ENCODE measurements at places on chromosomes 1 and 21. TPM values are rescaled to one million over a fixed set of nuclear protein-coding genes. Genes with fewer than 3 reads are reported as not detected.

ADGRL4 gene
- 15.8 TPM for total RNA-seq

RHD gene
- total RNA-seq: 0.37 TPM

- DNase-seq: no peak
Measured at GRCh38 chr1:19416921-19417470, 68.3 kb downstream of the CAPZB start.

- DNase-seq: peak; percentile 62
Measured at GRCh38 chr1:24555591-24556413, at the start of gene NCMAP. Gene NCMAP, plus strand, starts transcription at chr1:24556087. Its CDS starts 39,344 bp downstream, at chr1:24595431.

GRCh38 chr1:112791723-112792104, 76.6 kb upstream of the PPM1J start:
- DNase-seq: no peak

TENT5C gene
- total RNA-seq: 31.1 TPM

DNA sequence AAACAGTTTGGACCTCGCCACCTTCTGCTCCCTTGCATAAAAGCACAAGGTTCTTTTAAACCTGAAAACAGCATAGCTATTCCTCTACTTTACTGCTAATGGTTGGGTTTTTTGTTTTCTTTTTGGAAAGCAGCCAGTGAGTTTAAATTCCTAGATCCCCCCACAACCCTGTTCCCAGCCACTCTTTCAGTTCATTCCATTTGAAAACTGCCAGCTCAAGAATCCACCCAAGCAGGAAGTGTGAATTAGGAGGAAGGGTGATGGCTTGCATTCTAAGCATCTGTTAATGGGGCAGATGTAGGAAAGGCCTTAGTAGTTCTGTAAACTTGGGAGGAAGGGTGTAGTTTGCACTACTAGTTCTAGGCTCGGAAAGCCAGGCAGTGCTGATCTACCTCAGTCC, 172.9 kb upstream of the HOOK1 start:
- no peak for DNase-seq

DCST1 gene
- total RNA-seq: not detected

S100A10 gene
- total RNA-seq: 222 TPM

DNA sequence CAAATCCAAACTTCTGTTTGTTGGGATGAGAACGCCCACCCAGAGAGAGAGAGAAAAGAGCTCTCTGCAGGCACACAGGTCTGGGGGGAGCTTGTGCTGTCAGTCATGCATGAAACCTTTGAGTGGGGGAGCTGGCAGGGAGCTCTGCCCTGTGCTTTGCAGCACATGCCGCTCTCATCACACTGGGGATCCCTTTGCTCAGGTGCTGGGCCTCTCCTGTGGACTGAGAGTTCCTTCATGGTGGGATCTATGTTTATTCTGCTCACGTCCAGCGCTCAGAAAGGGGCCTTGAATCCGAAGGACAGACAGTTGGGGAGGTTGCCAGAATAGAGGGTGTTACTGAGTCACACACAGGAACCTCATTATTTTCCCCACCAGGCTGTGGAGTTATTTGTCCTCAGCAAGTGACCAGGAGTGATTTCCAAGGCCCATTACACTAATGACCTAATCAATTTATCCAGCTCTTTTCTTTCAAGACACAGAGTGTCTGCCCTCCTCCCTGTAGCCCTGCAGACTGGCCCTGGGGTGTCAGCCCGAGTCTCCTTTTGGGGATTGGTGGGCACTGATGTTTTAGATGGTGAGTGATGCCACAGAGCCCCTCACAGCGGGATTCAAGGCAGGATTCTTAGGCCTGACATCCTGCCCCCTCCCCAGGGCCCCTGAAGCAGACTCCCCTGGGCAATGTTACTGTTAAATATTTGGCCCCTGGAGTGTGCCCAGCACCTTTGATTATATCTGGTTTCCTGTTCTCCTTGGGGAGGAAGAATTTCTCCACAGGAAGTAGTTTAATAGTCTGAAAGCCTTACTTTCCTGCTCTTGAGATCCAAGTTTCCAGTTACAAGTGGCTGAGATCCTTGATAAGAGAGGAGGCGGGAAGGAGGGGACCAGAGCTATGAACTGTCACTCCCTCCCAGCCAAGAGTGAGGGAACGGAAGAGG, 22.3 kb downstream of the MYBPH start:
- no peak for DNase-seq

All from right cardiac atrium (tissue), 5 donors.